ENCODE measurements at places on chromosomes 6 and 20.

GRCh38 chr6:161901740-161902426 lies 628.0 kb upstream of the AGPAT4 start:
- no peak for DNase-seq

GRCh38 chr6:36818756-36819155 lies 20.5 kb downstream of the CPNE5 start:
- no peak for DNase-seq

DNA sequence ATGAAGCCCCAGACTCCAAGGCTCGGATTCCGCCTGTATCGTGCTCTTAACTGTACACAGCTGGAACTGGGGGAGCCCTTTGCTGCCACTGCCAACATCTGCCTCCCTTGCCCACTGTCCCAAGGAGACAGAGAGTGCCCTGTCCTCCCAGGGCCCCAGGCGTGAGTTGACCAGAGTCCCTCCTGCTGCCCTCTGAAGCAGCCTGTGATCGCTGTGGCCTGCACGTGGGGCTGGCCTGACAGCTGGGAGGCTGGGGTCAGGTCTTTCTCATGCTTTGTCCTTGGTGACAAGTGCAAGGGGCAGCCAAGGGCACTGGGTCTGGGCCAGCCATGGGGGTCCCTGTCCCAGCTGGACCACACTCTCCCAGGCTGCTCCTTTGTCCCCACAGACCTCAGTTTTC lies 44.3 kb downstream of the KIAA1755 start:
- DNase-seq: no peak

DNA sequence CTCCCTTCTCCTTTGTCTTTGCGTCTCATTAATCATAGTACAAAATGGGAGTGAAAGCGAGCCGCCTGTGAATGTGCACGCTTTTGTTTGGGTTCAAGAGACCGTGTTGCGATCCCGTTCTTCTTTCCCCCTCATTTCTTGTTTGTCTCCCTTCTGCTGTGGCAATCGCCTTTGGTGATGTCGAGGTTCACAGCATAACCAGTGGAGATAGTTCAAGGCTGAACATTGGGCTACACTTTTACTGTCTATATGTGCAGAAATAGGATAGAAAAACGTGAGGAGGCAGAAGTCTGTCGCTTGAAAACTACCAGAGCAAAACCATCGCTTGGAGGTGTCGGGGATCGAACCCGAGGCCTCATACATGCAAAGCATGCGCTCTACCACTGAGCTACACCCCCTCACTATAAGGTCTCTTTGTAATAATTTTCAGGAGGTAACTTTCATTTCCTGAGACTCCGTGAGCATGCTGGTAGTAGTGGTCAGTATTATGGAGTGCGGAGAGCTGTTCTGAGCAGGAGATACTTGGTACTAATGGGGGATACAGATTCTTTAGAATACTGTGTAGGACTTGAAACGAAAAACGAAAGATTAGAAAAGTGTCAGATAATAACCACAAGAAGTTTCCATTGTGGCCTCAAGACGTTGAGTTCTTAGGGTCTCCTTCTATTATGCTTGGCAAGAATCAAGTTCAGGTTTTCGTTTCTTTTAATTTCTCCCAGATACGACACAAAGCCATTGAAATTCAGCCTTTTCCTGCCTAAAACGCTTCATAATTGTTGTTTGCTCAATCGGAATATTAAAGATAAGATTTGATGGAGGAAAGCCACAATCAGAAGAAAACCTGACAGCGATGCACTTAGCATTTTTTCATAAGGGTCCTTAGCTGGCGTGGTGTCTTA lies 106.6 kb downstream of the TRIM27 start:
- no peak for DNase-seq

GRCh38 chr20:51536116-51537069 lies 6.1 kb downstream of the NFATC2 start:
- DNase-seq: no peak

GRCh38 chr6:1396952-1397868 lies 7.8 kb downstream of the FOXF2 start:
- DNase-seq: peak; percentile 58

- no peak for DNase-seq
Measured at GRCh38 chr6:50264995-50265571, 215.4 kb upstream of the DEFB112 start.

All from CD4-positive, alpha-beta T cell treated with Interleukin-21 for 1 hour (primary cell).